ENCODE measurements at places on chromosomes 12 and 14. TPM values are rescaled to one million over a fixed set of nuclear protein-coding genes. Genes with fewer than 3 reads are reported as not detected.

The DACT1 gene
- 15.0 TPM for total RNA-seq

The CLEC14A gene
- not detected for total RNA-seq

The NPC2 gene
- total RNA-seq: 56.3 TPM

The SMARCD1 gene
- 64.7 TPM for total RNA-seq

The CIDEB gene
- 16.4 TPM for total RNA-seq

The C12orf54 gene
- total RNA-seq: not detected

The LALBA gene
- total RNA-seq: not detected

The ITGA7 gene
- 3.6 TPM for total RNA-seq

The LRP1 gene
- 10.5 TPM for total RNA-seq

The ACRBP gene
- 6.6 TPM for total RNA-seq

The ANO4 gene
- not detected for total RNA-seq

The BCL7A gene
- 5.4 TPM for total RNA-seq

The PTPN6 gene
- 390 TPM for total RNA-seq

The CLEC1B gene
- not detected for total RNA-seq

The SLC10A1 gene
- not detected for total RNA-seq

The PRB2 gene
- not detected for total RNA-seq

The MYO1H gene
- not detected for total RNA-seq

The TNFRSF1A gene
- total RNA-seq: 94.0 TPM

The EPYC gene
- total RNA-seq: not detected

The REM2 gene
- 8.6 TPM for total RNA-seq

The KLHL33 gene
- 0.19 TPM for total RNA-seq

The PLEK2 gene
- 1.1 TPM for total RNA-seq

The SLC24A4 gene
- total RNA-seq: 0.10 TPM

The OVCH1 gene
- total RNA-seq: not detected

The HOXC10 gene
- total RNA-seq: not detected

The TNS2 gene
- total RNA-seq: 0.73 TPM

The PRR4 gene
- total RNA-seq: 3.3 TPM

The NOS1 gene
- total RNA-seq: not detected
